ENCODE measurements at places on chromosomes 6 and 20.

GRCh38 chr6:126959765-126960164 lies 158.7 kb upstream of the RSPO3 start:
- no peak for DNase-seq

- no peak for DNase-seq
Observed at GRCh38 chr6:127921982-127922381, 21.1 kb upstream of the THEMIS start.

- no peak for DNase-seq
Observed at GRCh38 chr6:110625883-110626282, 149.5 kb upstream of the SLC22A16 start.

DNA sequence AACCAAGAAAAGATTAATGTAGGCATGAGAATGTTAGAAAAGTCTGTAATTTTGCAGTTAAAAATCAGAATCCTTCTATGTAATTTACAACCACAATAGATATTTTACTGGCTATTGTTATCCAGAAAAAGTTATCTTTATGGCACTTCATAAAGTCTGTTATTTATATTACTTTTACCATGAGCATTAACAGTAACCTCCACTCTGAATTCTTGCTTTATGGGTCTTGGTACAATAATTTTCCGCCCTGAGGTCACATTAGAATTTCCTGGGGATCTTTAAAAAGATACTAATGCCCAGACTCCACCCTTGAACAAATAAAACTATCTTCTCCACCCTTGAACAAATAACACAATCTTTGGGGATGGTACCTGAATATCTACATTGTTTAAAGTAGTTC lies 9.6 kb downstream of the RSPO3 start:
- no peak for DNase-seq

DNA sequence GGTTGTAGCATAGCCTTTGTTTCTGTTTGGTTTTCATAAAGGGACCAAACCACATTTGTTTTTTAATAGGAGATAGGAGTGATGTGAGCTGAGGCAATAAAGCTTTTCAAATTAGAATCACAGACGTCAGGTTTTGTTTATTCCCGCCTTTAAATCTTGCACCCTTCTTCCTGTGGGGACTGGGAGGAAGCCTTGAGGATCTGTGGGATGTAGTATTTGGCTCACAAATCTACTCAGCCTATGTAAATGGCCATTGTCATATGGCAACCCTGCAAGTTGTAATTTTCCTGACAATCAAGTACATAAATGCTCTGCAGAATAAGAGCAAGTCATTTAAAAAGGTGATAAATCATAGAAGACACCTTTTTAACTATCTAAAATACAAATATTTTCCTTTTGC lies 110.4 kb downstream of the ADGRG6 start:
- no peak for DNase-seq

DNA sequence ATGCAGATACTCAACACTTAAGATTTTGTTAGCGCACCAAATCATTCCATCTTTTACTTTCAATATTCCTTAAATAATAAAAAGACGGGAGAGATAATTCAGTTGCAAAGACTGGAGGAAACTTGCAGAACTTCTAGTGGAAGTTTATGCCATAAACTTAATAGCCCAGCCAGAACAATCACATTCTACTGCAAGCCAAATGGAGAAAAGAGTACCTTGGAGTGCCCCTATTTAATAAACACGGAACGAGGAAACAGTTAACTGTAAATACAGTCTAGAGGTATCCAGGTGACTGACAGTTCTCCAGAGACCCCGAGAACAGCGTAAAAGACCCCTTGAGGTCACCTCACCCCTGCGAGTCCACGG lies 635 bp downstream of the SLC35B3 start:
- no peak for DNase-seq
